ENCODE measurements at places on chromosomes 16 and 17.

GRCh38 chr16:23608194-23608593 is 12.1 kb upstream of the NDUFAB1 start:
- H3K27me3 ChIP-seq, result no peaks in the 10 kb centered on the region
- DNase-seq, result no peak
- H3K4me3 ChIP-seq, result no peak overlapping the region
- H3K36me3 ChIP-seq, result no peaks in the 10 kb centered on the region
- H3K27ac ChIP-seq, result no peak overlapping the region
- H3K4me1 ChIP-seq, result no peaks in the 10 kb centered on the region

DNA sequence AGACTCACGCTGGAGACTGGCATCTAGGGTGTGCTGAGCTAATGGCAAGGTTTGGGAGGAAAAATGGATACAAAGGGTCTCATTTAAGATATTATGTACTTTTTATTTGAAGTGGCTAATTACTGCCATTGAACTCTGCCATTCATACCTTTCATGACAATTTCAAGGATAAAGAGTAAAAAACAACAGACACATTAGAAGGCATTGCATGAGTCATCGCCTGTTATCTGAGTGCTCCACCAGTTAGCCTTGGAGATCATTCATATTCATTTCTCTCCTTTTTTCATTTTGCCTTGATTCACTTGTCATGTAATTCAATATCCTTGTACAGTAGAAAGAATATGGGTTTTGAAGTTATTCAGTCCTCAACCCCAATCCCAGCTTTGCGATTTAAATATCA is 109.5 kb downstream of the CDH8 start:
- no peaks in the 10 kb centered on the region for H3K4me1 ChIP-seq
- DNase-seq, result no peak
- no peak overlapping the region for H3K4me3 ChIP-seq
- no peaks in the 10 kb centered on the region for H3K27me3 ChIP-seq
- H3K36me3 ChIP-seq, result no peaks in the 10 kb centered on the region
- no peak overlapping the region for H3K27ac ChIP-seq

- H3K27me3 ChIP-seq, result no peaks in the 10 kb centered on the region
- peaks cover 16% of the 10 kb centered on the region for H3K36me3 ChIP-seq
- H3K4me1 ChIP-seq, result peaks cover 32% of the 10 kb centered on the region
- DNase-seq, result peak; percentile 88
- peak overlapping the region; percentile 48 for H3K27ac ChIP-seq
- H3K4me3 ChIP-seq, result no peak overlapping the region
These were observed 6.0 kb upstream of the LPCAT2 start for GRCh38 chr16:55502801-55503366.

GRCh38 chr16:19147627-19148026 is 20.4 kb upstream of the SYT17 start:
- no peaks in the 10 kb centered on the region for H3K27me3 ChIP-seq
- H3K36me3 ChIP-seq, result no peaks in the 10 kb centered on the region
- no peak overlapping the region for H3K27ac ChIP-seq
- DNase-seq, result no peak

GRCh38 chr17:63113167-63113566 is 147.1 kb downstream of the TANC2 start:
- H3K4me3 ChIP-seq, result no peak overlapping the region
- no peak for DNase-seq
- H3K27ac ChIP-seq, result no peak overlapping the region
- no peaks in the 10 kb centered on the region for H3K36me3 ChIP-seq

DNA sequence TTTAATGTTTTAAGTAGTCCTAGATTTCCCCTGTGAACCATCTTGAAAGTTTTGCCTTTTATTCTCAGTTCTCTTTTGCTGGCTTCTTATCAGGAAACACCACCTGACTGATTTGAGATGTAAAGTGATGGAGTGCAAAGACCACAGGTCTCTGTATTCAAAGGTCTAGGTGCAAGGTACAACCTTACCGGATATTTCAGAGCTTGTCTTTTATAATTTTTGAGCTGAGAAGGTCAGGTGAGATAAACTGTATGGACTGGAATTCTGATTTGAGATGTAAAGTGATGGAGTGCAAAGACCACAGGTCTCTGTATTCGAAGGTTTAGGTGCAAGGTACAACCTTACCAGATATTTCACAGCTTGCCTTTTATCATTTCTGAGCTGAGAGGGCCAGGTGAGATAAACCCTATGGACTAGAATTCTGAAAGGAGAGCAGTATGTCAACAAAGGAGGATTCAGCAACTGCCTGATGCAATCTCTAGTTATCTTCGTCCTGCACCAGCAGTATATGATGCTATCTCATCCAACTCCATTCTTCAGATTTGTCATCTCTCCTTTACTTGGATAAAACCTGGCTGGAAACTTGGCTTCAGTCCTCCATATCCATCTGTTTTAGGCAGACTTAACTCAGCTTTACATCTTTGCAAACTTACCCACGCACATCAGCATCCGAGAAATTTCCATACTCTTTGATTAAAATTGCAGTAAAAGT is 64.3 kb downstream of the CENPV start:
- peaks cover 27% of the 10 kb centered on the region for H3K4me1 ChIP-seq
- no peak overlapping the region for H3K4me3 ChIP-seq
- DNase-seq, result no peak
- H3K27ac ChIP-seq, result no peak overlapping the region

- no peaks in the 10 kb centered on the region for H3K4me1 ChIP-seq
- H3K4me3 ChIP-seq, result no peak overlapping the region
- no peak for DNase-seq
- no peak overlapping the region for H3K27ac ChIP-seq
These were observed 7.8 kb downstream of the CPNE7 start for GRCh38 chr16:89583197-89583894.

GRCh38 chr17:49015179-49015923 is 18.2 kb downstream of the IGF2BP1 start:
- H3K27ac ChIP-seq, result no peak overlapping the region
- no peaks in the 10 kb centered on the region for H3K36me3 ChIP-seq
- peaks cover 3% of the 10 kb centered on the region for H3K4me1 ChIP-seq
- no peak for DNase-seq

GRCh38 chr17:28963841-28964240 is 12.5 kb upstream of the PHF12 start:
- H3K27ac ChIP-seq, result no peak overlapping the region
- DNase-seq, result no peak
- H3K27me3 ChIP-seq, result peaks cover 6% of the 10 kb centered on the region
- H3K4me1 ChIP-seq, result peaks cover 9% of the 10 kb centered on the region
